ENCODE measurements at places on chromosomes 16 and 17.

DNA sequence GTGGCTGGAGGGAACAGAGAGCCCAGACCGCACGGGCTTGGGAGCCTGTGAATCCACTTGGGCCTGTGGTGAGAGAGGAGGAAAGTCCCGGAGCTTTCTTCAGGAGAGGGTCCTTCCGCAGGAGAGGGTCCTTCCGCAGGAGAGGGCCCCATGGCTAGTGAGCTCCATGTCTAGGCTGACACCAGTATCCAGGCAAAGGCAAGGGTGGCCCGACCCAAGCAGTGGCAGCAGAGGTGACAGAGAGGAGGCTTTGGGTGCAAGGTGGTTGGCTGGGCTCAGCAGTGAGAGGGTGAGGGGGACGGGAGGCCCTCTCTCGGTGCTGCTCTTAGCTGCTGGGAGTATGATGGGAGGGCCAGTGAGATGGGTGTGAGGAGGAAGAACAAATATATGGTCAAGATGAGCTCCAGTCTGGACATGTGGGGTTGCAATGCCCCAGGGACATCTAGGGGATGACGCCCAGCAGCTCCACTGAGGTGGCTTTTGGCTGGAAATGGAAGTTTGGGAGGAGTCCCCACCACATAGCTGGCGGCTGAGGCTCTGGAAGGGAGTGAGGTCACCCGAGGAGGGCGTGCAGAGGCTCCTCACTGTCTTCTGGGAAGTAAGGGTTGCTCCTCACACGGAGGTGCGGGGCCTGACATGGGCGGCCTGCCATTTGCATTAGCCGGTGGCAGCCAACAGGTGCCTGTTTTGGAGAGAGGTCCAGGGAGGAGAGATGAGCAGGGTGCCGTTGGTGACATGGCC is 2.3 kb upstream of the HSD3B7 start:
- DNase-seq: no peak

DNA sequence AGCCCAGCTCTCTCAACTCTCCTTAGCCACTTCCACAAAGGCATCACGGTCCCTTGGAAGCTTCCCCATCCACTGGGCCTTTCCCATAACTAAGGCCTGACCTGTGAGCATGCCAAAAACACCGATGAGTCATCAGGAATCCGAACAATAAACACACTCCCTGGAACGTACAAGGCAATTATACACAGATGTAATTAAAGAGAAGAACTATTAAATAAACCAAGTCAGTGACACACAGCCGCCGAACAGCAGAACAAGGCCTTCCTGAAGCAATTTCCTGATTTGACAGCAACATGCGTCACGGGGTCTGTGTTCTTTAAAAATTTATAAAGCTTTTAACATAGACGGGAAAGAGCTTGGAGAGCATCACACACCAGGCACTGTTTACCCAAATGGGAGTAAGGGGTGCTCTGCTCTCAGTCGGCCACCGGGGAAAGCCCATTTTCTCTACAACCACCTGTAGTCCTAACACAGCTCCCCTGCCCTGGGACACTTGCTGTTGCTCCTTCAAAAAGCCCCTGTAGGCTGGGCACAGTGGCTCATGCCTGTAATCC is 29.4 kb downstream of the COG7 start:
- DNase-seq: no peak

DNA sequence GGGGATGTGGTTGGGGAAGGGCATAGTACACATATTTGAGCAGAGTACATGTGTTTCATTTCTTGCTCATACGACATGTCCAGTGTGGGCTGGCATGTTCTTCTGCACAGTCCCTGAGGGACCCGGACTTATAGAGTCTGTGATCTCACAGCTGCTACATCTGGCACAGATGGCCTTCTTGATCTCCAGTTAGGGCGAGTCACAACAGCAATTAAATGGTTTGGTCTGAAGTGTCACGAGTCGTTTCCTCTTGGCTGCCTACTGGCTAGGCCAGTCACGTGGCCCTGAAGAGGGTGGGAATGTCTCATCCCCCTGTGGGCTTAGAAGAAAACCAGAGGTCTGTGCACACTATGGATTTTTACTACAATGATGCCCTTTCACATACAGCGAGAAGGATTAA is 443.6 kb downstream of the WWOX start:
- DNase-seq: no peak

DNA sequence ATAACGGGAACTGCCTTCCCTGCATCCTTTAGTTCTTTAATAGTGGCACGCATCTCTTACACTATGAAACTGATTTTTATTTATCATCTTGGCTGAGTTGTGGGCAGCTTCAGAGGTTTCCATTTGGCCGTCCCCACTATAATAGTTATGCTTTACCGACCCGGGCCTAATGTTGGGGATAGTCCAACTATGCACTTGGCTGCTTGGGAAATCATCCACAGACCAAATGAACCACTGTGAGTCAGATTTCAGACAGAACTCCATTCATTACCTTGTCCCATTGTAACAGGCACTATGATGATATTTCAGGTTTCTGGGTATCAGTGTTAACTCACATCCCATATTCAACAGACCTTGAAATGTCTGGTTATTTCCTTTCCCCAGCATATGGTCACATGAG is 6.1 kb upstream of the SLFN5 start:
- DNase-seq: no peak

DNA sequence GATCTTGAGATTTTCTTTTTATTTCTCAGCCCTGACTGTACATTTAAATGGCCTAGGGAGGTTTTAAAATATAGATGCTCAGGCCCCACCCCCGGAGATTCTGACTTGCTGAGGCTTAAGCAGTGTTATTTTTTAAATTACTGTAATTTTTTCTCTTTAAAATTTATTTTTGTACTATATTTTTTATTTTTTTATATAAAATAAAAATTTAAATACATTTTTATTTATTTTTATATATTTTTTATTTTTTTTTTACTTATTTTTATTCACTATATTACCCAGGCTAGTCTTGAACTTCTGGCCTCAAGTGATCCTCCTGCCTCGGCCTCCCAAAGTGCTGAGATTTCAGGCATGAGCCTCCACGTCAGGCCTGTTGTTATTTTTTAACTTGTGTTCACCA is 83.3 kb downstream of the KATNIP start:
- no peak for DNase-seq

DNA sequence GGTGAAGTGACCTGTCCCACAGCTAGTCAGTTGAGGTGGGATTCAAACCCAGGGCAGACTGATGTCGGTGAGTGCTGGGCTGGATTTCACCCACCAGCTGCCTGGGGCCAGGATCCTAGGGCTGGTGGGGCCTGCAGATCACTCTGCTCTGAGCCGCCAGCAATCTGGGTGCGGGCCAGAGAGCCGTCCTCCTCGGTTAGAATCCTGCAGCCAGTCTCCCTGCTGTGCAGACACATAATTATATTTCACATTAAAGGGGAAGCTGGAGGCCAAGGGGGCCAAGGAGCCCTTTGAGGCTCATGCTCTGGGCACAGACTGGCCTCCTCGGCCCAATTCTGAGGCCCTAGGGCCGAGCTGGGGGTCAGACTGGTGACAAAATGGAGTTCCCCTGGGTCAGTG is 996 bp upstream of the KCNJ12 start:
- DNase-seq: no peak

DNA sequence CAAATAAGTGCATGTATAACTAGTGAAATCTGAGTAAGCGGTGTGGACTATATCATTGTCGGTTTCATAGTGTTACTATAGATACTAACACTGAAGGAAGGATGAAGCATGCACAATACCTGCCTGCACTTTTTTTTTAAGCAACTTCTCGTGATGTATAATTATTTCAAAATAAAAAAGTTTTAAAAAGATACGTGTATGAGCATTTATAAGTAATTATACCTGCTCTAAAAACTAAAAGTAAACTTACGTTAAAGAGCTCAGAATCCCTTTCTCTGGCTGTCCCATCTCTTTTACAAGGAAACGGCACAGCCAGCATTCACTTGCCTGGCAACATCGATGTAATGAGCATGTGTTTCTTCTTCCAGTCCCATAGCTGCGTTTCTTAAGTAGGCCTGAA is 31.3 kb upstream of the ARL6IP1 start:
- DNase-seq: no peak

All from NCI-H2227 treated with DMSO at 0.1 percent for 48 hours (cell line).